DMS79 (cell line): ENCODE measurements at places on chromosomes 16 and 17.

DNA sequence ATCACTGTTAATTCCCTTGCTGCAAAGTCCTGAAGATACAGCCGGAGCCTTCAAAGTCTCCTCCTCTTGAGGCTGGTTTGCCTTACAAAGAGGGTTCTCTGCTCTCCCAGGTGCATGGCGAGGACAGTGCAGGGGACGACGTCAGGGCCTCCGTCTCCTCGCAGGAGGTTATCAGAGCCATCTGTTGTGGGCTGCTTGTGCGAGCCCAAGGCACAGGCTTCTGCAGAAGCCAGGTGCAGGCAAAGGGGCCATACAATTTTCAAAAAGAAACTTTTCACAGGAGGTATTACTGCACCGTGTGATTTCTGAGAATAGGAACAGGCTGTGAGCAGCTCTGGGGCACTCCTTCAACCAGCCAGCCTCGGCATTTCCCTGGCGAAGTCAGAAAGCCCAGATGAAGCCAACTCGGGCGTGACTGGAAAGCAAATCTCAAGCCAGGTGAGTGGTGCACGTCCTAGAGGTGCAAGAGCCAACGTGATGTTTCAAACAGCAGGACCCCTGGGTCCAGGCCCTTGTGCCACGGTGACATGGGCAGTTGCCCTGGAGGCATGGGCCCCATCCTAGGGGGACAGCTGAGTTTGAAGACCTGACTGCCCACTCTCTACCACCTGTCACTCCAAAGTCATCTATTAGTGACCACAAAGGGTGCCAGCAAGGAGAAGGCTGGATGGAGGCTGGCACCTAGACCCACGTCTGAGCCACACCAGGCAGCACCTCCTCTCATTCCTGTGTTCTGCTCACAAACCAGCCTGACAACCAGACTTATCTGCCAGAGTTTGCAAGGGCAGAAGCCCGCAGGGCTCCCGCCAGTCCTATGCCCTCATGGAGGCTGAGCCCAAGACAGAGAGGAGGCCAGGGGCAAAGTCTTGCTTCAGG lies 68.6 kb downstream of the SMPD3 start:
- no peak for DNase-seq

DNA sequence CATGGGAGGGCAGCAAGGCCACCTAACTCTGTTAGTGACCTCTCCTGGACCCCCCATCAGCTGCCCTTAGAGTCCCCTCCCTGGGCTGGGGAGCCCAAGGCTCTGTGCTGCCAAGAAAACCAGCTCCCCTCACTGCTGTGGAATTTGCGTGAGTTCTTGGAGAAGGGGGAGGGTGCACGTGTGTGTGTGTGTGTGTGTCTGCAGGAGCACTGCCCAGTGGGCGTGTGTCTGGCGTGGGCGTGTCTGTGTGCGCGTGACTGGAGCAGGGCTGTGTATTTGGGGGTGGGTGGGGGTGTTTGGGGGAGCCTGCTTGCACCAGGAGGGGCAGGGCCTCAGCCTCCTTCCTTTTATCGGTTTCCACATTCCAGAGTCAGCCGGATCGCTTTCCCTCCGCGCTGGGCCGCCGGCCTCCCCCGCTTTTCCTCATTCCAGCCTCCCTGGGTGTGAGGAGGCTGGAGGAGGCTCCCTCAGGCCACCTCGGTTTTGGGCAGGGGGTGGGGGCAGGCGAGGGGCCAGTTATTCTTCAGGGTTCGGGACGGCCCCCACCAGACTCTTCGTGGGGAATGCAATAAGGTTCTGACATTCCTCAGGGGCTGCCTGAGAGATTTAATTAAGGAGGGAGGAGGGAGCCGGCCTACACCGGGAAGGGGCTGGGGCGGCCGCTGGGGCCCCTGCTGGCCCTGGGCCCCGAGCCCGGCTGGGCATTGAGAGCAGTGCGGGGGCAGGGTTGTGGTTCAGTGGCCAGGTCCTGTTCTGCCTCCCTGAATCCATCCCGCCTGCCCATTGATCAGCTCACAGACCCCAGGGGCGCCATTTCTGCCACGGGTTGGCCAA lies 2.5 kb downstream of the VASN start:
- no peak for DNase-seq

DNA sequence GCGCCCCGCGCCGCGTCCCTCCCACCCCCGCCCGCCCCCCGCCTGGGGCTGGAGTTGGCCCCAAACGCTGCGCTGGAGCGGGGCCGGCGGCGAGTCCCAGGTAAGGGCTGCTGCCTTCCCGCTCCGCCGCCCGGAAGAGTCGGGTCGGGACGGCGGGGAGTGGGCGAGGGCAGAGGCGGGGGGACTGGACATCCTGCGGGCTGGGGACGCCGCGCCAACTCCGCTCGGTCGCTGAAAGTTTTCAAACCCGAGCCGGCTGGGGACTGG lies 469 bp downstream of the GPRC5C start:
- DNase-seq: no peak

- DNase-seq: no peak
These were observed 505.8 kb upstream of the ERCC4 start for GRCh38 chr16:13414154-13414553.

GRCh38 chr17:57369509-57369945 lies 113.2 kb downstream of the MSI2 start:
- DNase-seq: no peak

GRCh38 chr16:13517841-13518240 lies 402.1 kb upstream of the ERCC4 start:
- DNase-seq: peak; percentile 27

DNA sequence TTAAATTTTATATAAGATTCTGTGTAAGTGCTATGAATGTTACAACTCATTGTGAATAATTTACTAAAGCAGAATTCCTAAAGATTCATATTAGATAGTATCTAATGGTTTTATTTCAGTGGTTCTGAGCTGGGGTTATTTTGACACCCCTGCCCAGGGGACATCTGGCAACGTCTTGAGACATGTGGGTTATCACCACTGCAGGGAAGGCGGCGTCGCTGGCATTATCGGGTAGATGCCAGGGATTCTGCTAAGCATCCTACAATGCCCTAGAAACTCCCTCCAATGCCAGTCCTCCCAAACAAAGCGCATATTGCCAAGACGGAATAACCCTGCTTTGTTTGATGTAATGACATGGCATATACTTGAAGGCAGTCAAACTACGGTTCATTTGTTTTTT lies 372.3 kb upstream of the ZFHX3 start:
- no peak for DNase-seq

GRCh38 chr17:41536741-41537613 lies 8.9 kb upstream of the KRT19 start:
- no peak for DNase-seq

GRCh38 chr16:4814542-4815173 lies 12.2 kb upstream of the ROGDI start:
- no peak for DNase-seq

DNA sequence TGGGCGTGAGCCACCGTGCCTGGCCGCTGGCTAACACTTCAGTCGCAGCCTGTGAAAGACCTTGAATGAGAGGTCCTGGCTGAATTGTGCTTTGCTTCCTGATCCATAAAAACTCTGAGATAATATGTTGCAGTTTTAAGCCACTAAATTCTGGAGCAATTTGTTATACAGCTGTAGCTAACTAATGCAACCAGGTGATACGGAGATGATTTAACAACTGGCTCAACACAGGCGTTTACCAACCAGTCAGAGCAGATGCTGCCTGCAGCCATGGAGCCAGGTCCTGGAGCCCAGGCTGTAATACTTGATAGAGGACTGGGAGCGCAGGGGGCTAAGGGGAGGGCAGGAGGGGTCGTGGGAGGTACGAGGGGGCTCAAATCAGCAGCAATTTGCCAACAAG lies 50.9 kb downstream of the PLXDC1 start:
- no peak for DNase-seq

GRCh38 chr17:6452471-6453266 lies 8.4 kb downstream of the PIMREG start:
- no peak for DNase-seq

DNA sequence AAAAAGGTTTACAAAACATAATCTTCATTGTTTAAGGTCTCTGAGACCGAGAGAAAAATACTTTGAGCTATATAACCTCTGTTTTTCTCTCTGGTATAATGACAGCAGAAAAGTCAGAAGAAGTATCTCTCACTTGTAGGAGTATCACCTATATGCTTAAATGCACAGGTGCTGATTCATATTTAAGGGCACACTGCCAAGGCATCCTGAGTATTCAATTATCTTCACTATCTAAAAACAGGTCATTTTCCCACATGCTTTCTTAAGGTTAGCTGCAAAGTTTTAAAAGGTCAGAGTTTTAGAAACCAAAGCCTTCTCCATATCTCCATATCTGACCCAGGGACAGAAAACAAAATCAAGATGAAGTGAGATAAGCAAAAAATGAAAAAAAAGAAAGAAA lies 99.3 kb upstream of the C17orf78 start:
- DNase-seq: no peak

DNA sequence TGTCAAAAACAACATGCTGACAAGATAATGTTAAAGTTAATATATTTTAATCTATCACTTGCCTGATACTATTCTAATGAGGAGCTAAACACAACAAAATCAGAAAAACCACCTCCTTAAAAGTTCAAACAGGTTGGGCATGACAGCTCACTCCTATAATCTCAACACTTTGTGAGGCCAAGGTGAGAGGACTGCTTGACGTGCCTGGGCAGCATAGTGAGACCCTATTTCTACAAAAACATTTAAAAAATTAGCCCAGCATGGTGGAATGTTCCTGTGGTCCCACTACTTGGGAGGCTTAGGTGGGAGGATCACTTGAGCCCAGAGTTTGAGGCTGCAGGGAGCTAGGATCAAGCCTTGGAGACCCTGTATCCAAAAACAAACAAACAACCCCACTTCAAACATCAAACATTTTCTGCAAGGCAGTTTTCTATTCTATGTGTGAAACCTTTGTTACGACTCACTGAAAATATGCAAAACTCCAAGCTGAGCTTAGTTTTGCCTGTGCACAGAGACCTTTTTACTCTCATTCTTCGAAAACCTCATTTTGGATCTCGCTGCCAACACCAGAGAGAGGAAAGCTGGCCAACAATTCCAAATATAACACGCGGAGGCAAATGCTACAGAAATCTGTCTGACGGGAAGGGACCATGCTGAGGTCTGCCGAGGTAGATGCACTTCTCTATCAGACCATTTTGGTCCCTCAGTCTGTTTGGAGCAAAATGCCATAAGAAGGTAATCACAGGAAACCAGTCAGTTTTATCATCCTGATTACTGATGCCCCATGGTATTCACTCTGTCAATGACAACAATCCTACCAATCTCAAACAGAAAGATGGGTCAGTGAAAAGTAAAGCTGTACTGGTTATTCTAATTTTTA lies 6.2 kb downstream of the PHF12 start:
- no peak for DNase-seq
